Sigmoid colon (tissue), 7 donors: ENCODE measurements at places on chromosomes 12 and 14. TPM values are rescaled to one million over a fixed set of nuclear protein-coding genes. Genes with fewer than 3 reads are reported as not detected.

- H3K4me1 ChIP-seq, result peaks cover 34% of the 10 kb centered on the region
- no peaks in the 10 kb centered on the region for H3K27me3 ChIP-seq
- H3K27ac ChIP-seq, result peak overlapping the region; percentile 76
- peak overlapping the region; percentile 84 for H3K4me3 ChIP-seq
- H3K36me3 ChIP-seq, result peaks cover 20% of the 10 kb centered on the region
Measured at GRCh38 chr12:107759410-107759809, 1.5 kb downstream of the PRDM4 start.

DNA sequence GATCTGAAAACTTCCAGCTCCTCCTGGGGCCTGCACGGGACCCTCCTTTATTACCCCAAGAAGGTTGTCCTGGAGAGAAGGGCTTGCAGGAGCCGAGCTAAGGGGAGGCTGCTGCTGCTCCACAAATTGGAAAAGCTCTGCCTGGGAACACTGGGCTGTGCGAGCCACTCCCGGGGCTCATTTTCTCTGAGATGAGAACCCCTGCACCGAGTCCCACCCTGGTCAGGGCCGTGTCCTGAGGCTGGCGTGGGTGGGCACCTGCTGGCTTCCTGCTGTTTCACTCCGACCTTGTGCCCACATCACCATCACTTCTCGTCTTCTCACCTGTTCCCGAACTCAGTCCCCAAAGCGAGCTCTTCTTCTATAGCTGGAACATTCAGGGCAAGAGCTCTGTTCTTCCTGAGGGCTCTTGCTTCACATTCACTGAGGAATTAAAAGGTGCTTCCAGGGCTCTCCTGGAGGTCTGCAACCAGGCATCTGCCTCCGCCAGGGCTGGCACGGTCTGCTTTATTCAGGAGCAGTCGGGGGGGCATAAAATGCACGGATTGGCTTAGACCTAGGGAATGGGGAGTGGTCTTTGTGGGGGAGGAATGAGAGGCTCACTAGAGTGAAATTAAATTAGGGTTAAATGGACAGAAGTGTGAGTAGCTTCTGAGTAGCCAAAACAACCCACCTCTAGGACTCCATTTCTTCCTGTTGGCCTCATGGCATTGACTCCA is 98.5 kb downstream of the ADGRD1 start:
- no peak overlapping the region for H3K27ac ChIP-seq
- H3K4me3 ChIP-seq, result no peak overlapping the region
- no peaks in the 10 kb centered on the region for H3K27me3 ChIP-seq
- no peaks in the 10 kb centered on the region for H3K4me1 ChIP-seq

GRCh38 chr12:102496591-102496990 is 16.2 kb upstream of the IGF1 start:
- DNase-seq, result no peak
- no peaks in the 10 kb centered on the region for H3K36me3 ChIP-seq
- no peaks in the 10 kb centered on the region for H3K27me3 ChIP-seq
- no peak overlapping the region for H3K4me3 ChIP-seq
- H3K27ac ChIP-seq, result no peak overlapping the region
- H3K4me1 ChIP-seq, result no peaks in the 10 kb centered on the region

DNA sequence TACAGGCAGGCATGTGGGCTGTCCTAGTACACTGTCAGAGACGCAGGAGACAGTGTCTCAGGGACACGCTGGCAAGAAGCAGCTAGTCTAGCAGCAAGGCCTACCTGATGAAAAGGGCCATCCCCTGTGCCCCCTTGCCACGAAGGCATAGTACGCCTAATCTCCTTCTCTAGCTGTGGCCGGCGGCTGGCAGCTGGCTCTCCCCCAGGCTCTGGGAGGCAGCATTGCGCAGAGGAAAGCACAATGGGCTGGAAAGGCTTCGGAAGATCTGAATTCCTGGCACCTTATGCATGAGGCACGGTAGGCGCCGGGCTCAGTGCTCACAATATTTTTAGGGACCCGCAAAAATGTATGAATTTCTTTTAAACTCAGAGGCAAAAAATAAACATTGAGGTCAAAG is 16.0 kb upstream of the PLEKHH1 start:
- peaks cover 13% of the 10 kb centered on the region for H3K4me1 ChIP-seq
- no peaks in the 10 kb centered on the region for H3K36me3 ChIP-seq
- no peak overlapping the region for H3K27ac ChIP-seq
- peak; percentile 69 for DNase-seq
- no peaks in the 10 kb centered on the region for H3K27me3 ChIP-seq

- no peaks in the 10 kb centered on the region for H3K36me3 ChIP-seq
- no peaks in the 10 kb centered on the region for H3K27me3 ChIP-seq
- H3K4me1 ChIP-seq, result no peaks in the 10 kb centered on the region
- H3K27ac ChIP-seq, result no peak overlapping the region
- H3K4me3 ChIP-seq, result no peak overlapping the region
- no peak for DNase-seq
Measured at GRCh38 chr14:41062826-41063225, 543.9 kb upstream of the LRFN5 start.

GRCh38 chr12:129186952-129187351 is 333.7 kb downstream of the GLT1D1 start:
- no peak for DNase-seq
- H3K4me3 ChIP-seq, result no peak overlapping the region
- H3K27ac ChIP-seq, result no peak overlapping the region
- H3K36me3 ChIP-seq, result no peaks in the 10 kb centered on the region
- H3K4me1 ChIP-seq, result no peaks in the 10 kb centered on the region
- H3K27me3 ChIP-seq, result no peaks in the 10 kb centered on the region

DNA sequence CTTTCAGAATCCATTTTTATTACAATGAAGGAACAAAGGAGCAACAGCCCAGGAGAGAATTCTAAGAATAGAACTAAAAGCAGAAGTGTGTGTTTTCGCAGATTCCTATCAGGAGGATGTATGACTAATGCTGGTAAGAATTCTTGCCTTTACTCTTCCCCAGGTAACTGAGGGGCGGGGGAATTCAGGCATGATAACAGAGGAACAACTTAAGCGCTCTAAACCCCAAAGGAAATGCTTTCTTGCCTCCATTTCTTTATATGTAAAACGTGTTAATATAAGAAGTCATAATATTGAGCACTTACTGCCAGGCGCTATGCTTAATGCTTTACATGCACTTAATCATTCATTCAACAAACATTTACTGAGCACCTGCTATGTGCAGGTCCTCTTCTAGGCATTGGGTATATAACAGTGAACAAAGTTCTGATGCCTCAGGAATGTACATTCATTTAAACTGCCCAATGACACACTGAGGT is 4.5 kb downstream of the HCAR1 start:
- no peaks in the 10 kb centered on the region for H3K36me3 ChIP-seq
- no peak for DNase-seq
- H3K4me3 ChIP-seq, result no peak overlapping the region
- no peak overlapping the region for H3K27ac ChIP-seq
- no peaks in the 10 kb centered on the region for H3K4me1 ChIP-seq

GRCh38 chr14:55605793-55606192 is 25.8 kb downstream of the KTN1 start:
- no peaks in the 10 kb centered on the region for H3K27me3 ChIP-seq
- no peak overlapping the region for H3K27ac ChIP-seq
- H3K4me1 ChIP-seq, result peaks cover 34% of the 10 kb centered on the region
- H3K4me3 ChIP-seq, result no peak overlapping the region

The KRT75 gene
- total RNA-seq, result not detected

The GZMH gene
- 2.5 TPM for total RNA-seq

GRCh38 chr12:125208334-125208733 is 143.1 kb downstream of the AACS start:
- no peak for DNase-seq
- no peaks in the 10 kb centered on the region for H3K36me3 ChIP-seq
- no peaks in the 10 kb centered on the region for H3K4me1 ChIP-seq
- no peak overlapping the region for H3K27ac ChIP-seq

DNA sequence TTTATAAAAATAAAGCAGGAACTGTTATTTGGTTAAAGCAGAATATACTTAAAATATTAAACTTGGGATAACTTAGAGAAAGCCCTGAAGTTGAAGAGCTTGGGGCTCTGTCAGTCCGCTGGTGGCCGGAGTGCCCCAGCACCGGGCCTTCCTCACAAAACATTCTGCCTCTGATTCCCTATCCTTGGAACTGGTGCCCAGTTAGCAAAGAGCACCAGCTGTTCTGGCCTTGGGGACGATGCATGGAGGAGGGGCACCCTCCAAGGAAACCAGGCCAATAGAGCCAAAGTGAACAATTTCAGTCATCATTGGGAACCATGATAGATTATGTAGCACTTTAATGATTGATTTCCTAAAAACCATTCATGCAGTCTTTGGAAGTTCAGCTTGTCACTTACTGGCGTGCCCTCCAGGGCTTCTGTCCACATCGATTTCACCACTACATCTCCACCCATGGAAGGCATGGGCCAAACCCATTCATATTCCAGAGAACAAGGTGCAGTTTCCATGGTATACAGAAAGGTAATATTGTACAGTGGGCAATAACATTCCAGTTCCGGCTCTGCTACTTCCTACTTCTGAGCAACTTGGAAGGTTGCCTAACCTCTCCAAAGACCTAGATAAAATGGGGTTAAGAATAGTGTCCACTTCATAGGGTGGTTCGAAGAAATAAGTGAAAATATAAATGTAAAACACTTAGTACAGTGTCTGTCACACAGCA is 145.9 kb downstream of the ETV6 start:
- peak overlapping the region; percentile 91 for H3K27ac ChIP-seq
- H3K27me3 ChIP-seq, result no peaks in the 10 kb centered on the region
- H3K4me3 ChIP-seq, result no peak overlapping the region
- H3K36me3 ChIP-seq, result no peaks in the 10 kb centered on the region
- H3K4me1 ChIP-seq, result peaks cover 84% of the 10 kb centered on the region

GRCh38 chr12:130719263-130719859 is 3.3 kb upstream of the RIMBP2 start:
- no peak overlapping the region for H3K27ac ChIP-seq
- peaks cover 36% of the 10 kb centered on the region for H3K27me3 ChIP-seq
- H3K36me3 ChIP-seq, result no peaks in the 10 kb centered on the region
- no peak for DNase-seq
- H3K4me1 ChIP-seq, result peaks cover 26% of the 10 kb centered on the region
- H3K4me3 ChIP-seq, result no peak overlapping the region

DNA sequence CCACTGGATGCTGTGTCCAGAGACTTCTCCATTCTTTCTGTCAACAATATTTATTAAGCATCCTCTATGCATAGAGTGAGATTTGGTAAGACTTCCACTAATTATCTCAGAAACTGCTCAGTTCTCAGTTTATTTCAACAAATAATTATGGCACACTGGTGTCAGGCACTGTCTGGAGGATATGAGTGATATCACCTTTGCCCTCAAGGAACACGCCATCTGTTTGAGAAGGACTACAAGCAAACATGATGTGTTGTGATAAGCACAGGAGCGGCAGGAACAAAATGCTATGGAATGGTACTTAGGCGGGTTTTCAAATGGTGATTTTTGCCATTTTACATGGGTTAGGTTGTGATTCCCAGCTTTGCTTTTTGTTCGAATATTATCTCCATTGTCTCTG is 229.2 kb downstream of the DPF3 start:
- no peak overlapping the region for H3K4me3 ChIP-seq
- no peak for DNase-seq
- no peaks in the 10 kb centered on the region for H3K4me1 ChIP-seq
- H3K27me3 ChIP-seq, result no peaks in the 10 kb centered on the region
- H3K36me3 ChIP-seq, result no peaks in the 10 kb centered on the region

DNA sequence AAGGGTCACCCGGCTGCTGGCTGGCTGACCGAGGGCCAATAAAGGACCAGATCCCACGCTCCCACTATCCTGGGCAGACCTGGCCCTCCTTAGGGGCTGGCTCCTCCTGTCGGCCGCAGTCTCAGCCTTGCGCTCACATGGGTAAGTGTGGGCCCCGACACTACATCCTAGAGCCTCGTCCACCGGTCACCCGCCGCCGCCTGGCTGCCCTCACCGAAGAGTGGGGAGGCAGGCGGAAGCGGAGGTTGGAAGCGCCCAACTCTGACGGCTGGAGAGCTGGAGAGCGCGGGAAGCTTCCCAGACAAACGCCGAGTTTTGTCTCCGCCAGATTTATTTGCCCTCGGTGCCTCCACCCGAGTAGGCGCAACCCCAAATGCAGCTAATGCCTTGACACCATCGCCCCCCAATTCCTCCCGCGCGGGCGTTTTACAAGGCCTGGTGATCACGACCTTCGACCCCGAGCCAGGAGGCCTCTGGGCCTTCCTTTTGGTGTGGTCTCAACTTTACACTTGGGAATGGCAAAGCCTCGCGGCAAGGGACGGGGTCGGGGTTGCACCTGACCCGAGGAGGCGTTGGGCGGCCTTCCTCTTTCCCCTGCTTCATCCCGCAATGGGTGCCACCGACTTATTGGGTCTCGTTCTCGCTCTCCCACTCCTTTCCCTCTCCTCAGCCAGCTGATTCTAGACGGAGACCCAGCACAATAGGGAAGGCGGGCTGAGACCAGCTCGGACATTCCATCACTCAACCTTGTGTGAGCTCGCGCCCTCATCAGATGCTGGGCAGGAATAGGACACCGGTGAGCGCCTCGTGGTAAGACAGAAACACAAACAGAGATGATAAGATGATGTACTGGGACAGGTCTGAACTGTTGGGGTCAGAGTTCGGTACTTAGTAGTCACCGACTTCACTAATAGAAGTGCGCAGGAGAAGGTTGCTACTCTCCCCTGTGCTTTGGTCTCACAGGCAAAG is 78.3 kb upstream of the ANO4 start:
- no peaks in the 10 kb centered on the region for H3K4me1 ChIP-seq
- no peak overlapping the region for H3K4me3 ChIP-seq
- DNase-seq, result no peak
- peaks cover 3% of the 10 kb centered on the region for H3K27me3 ChIP-seq
- H3K36me3 ChIP-seq, result no peaks in the 10 kb centered on the region

DNA sequence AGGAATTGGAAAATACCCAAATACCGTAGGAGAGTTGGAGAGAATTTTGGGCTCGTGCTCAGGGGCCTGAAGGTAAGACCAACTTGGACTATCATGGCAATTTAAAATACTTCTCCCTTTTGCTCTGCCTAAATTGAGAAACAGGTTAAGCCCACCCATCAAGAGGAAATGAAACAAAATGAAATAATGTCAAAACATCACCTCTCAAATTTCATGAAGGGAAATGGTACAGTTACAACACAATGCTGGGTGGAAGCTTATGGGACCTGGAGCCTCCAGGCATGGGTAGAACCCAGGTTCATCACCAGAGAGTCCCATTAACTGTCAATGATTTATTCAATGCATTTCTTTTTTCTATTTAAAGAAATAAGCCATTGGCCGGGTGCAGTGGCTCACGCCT is 33.7 kb downstream of the FOS start:
- no peaks in the 10 kb centered on the region for H3K27me3 ChIP-seq
- no peaks in the 10 kb centered on the region for H3K36me3 ChIP-seq
- H3K4me3 ChIP-seq, result no peak overlapping the region
- H3K27ac ChIP-seq, result no peak overlapping the region
- H3K4me1 ChIP-seq, result peaks cover 36% of the 10 kb centered on the region

The GRIN2B gene
- total RNA-seq, result under 0.01 TPM

- H3K27ac ChIP-seq, result no peak overlapping the region
- no peak for DNase-seq
- H3K4me3 ChIP-seq, result no peak overlapping the region
- no peaks in the 10 kb centered on the region for H3K27me3 ChIP-seq
Measured at GRCh38 chr12:127928615-127929571, 338.1 kb upstream of the TMEM132C start.

The MIPOL1 gene
- total RNA-seq, result 17.1 TPM

GRCh38 chr14:73261520-73262426 is 24.5 kb downstream of the PAPLN start:
- H3K27me3 ChIP-seq, result no peaks in the 10 kb centered on the region
- DNase-seq, result no peak
- H3K36me3 ChIP-seq, result peaks cover 48% of the 10 kb centered on the region
- H3K27ac ChIP-seq, result no peak overlapping the region
- no peaks in the 10 kb centered on the region for H3K4me1 ChIP-seq

The DTX1 gene
- 2.8 TPM for total RNA-seq

The TMEM233 gene
- not detected for total RNA-seq

GRCh38 chr12:125296701-125297100 is 231.5 kb downstream of the AACS start:
- no peaks in the 10 kb centered on the region for H3K4me1 ChIP-seq
- no peak for DNase-seq
- no peak overlapping the region for H3K4me3 ChIP-seq
